Glomerular endothelial cell (primary cell): ENCODE measurements at places on chromosomes 6 and 20. TPM values are rescaled to one million over a fixed set of nuclear protein-coding genes. Genes with fewer than 3 reads are reported as not detected.

Gene MAP3K4
- 15.0 and 17.0 TPM in 2 replicates for total RNA-seq

Gene ANKRD66
- total RNA-seq, result not detected in 2 replicates

Gene HCK
- total RNA-seq, result not detected in 2 replicates

Gene CRIP3
- not detected in 2 replicates for total RNA-seq

Gene CNBD2
- total RNA-seq, result 2.6 and 8.4 TPM in 2 replicates

Gene KHDC1L
- not detected in 2 replicates for total RNA-seq

Gene EPPIN
- total RNA-seq, result not detected in 2 replicates

Gene WFDC5
- not detected in 2 replicates for total RNA-seq

Gene THBD
- total RNA-seq, result 20.7 and 33.1 TPM in 2 replicates

Gene RRAGD
- total RNA-seq, result 3.5 and 11.2 TPM in 2 replicates

Gene SPEF1
- total RNA-seq, result not detected in 2 replicates

Gene EYS
- 0.41 TPM in 1 of 2 replicates, not detected in the other for total RNA-seq

Gene IRF4
- not detected in 2 replicates for total RNA-seq

Gene KIAA0408
- 0.64 and 0.87 TPM in 2 replicates for total RNA-seq

Gene OTOR
- not detected in 2 replicates for total RNA-seq

Gene DYNLT2
- 0.48 and 1.1 TPM in 2 replicates for total RNA-seq

Gene CABLES2
- 7.8 and 9.6 TPM in 2 replicates for total RNA-seq

Gene PSORS1C1
- total RNA-seq, result 1.6 and 1.8 TPM in 2 replicates

Gene CCM2L
- total RNA-seq, result 12.3 and 29.1 TPM in 2 replicates

Gene CRYBG1
- 34.0 and 47.8 TPM in 2 replicates for total RNA-seq

Gene PHACTR3
- not detected in 2 replicates for total RNA-seq

Gene SOBP
- total RNA-seq, result 2.1 and 2.3 TPM in 2 replicates

Gene CTCFL
- not detected in 2 replicates for total RNA-seq

Gene FRK
- total RNA-seq, result 0.06 and 0.53 TPM in 2 replicates

Gene NT5DC1
- total RNA-seq, result 5.9 and 6.2 TPM in 2 replicates
